ENCODE measurements at places on chromosomes 12 and 14. TPM values are rescaled to one million over a fixed set of nuclear protein-coding genes. Genes with fewer than 3 reads are reported as not detected.

DTD2 gene
- total RNA-seq, result 47.4 TPM

IL26 gene
- total RNA-seq, result not detected

CAPZA3 gene
- not detected for total RNA-seq

CLEC12A gene
- not detected for total RNA-seq

CRIP1 gene
- total RNA-seq, result 13.1 TPM

ABCD2 gene
- total RNA-seq, result 0.12 TPM

LALBA gene
- not detected for total RNA-seq

OR4M1 gene
- not detected for total RNA-seq

GPR137C gene
- 0.12 TPM for total RNA-seq

TPH2 gene
- total RNA-seq, result not detected

COCH gene
- total RNA-seq, result 0.36 TPM

TPPP2 gene
- not detected for total RNA-seq

EML1 gene
- total RNA-seq, result 38.3 TPM

KRT6B gene
- 4.1 TPM for total RNA-seq

KSR2 gene
- 0.16 TPM for total RNA-seq

OLR1 gene
- 0.24 TPM for total RNA-seq

HELB gene
- total RNA-seq, result 4.0 TPM

UNC79 gene
- total RNA-seq, result 0.12 TPM

KRAS gene
- total RNA-seq, result 17.0 TPM

LMNTD1 gene
- total RNA-seq, result 0.16 TPM

TEAD4 gene
- 18.9 TPM for total RNA-seq

RND1 gene
- total RNA-seq, result not detected

CARMIL3 gene
- total RNA-seq, result under 0.01 TPM

MTERF2 gene
- total RNA-seq, result 4.5 TPM

TRHDE gene
- 32.8 TPM for total RNA-seq

WDHD1 gene
- 5.2 TPM for total RNA-seq

SELPLG gene
- total RNA-seq, result 4.2 TPM

CCDC177 gene
- total RNA-seq, result not detected

KCNA5 gene
- total RNA-seq, result not detected

EPYC gene
- not detected for total RNA-seq

NFATC4 gene
- total RNA-seq, result 285 TPM

TBX3 gene
- 30.8 TPM for total RNA-seq

GABARAPL1 gene
- total RNA-seq, result 58.6 TPM

IRF2BPL gene
- 135 TPM for total RNA-seq

GPR65 gene
- total RNA-seq, result 1.5 TPM

RNU6-7 gene
- total RNA-seq, result not detected

KRT78 gene
- total RNA-seq, result not detected

OXA1L gene
- total RNA-seq, result 52.1 TPM

CHGA gene
- total RNA-seq, result not detected

AICDA gene
- not detected for total RNA-seq

PDE3A gene
- 32.3 TPM for total RNA-seq

NPFF gene
- total RNA-seq, result not detected

GLIPR1L1 gene
- total RNA-seq, result not detected

LIN7A gene
- total RNA-seq, result 6.1 TPM

PPFIA2 gene
- total RNA-seq, result 2.7 TPM

FAM222A gene
- 0.16 TPM for total RNA-seq

MGAT4C gene
- total RNA-seq, result not detected

TRPV4 gene
- 1.8 TPM for total RNA-seq

GZMB gene
- total RNA-seq, result not detected

GALNT9 gene
- total RNA-seq, result not detected

MGST1 gene
- 58.5 TPM for total RNA-seq

TAS2R9 gene
- total RNA-seq, result not detected

TAS2R42 gene
- total RNA-seq, result not detected

TSPAN19 gene
- not detected for total RNA-seq

SLC6A12 gene
- not detected for total RNA-seq

KLRG1 gene
- 0.61 TPM for total RNA-seq

KRT72 gene
- not detected for total RNA-seq

Data from hair follicle dermal papilla cell (primary cell).